ENCODE measurements at places on chromosomes 6 and 20. TPM values are rescaled to one million over a fixed set of nuclear protein-coding genes. Genes with fewer than 3 reads are reported as not detected.

TNFAIP3 gene
- total RNA-seq = 2.4 TPM

SMIM29 gene
- total RNA-seq = 73.4 TPM

DST gene
- 230 TPM for total RNA-seq

CHRNA4 gene
- not detected for total RNA-seq

DNA sequence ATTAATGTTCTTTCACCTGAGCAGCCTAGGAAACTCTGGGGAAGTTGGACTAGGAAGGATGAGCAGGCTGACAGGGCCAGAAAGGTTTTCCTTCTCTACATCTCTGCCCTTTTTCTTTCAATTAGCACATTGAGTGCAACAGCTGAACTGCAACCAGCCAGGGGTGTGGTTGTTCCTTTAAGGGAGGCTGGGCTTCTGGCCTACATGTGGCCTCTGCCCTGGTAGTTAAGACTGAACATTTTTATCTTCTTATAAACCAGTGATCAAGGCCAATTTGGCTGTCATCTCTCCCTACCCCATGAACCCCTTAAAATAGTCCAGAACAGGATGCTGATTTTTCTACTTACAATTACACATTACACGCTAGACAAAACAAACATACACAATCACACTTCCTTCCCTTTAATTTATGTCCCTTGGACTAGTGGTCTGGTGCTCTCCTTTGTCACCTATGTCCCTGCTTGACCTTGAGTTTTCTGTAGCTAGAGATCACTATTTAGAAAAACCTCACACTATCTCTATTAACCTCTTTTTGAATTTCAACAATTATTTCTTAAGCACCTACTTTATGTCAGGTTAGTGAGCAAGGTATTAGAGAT lies 60.3 kb downstream of the RNF217 start:
- peak; percentile 55 for DNase-seq

DNA sequence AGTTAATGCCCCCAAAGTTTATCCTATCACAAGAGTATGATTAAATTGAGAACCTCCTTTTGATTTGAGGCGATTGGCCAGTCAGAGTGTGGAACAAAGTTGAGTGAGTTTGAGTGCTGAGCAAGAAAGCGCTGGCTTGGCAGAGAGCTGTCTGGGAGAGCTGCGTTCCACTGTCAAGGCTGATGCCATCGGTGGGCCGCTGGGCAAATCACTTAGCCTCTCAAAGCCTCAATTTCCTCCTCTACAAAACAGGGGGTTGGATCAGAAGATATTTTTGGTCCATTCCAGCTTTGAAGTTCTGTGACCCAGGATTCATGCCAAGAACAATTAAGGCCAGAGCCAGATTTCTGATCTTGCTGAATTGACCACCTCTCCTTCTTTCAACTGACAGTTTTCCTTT lies 60.2 kb downstream of the TMEM242 start:
- DNase-seq = no peak

GRCh38 chr20:53569606-53570307 lies 23.9 kb downstream of the ZNF217 start:
- no peak for DNase-seq

Data from LHCN-M2 (cell line).